ENCODE measurements at places on chromosomes 11 and 22.

GRCh38 chr11:68840661-68841653 lies 759 bp downstream of the CPT1A start:
- DNase-seq = no peak

- DNase-seq = no peak
Observed at GRCh38 chr22:50107529-50107928, 17.7 kb downstream of the MOV10L1 start.

GRCh38 chr22:46233231-46233630 lies 16.9 kb downstream of the CDPF1 start:
- no peak for DNase-seq

- DNase-seq = no peak
Observed at GRCh38 chr11:73893041-73893440, 16.2 kb downstream of the PAAF1 start.

DNA sequence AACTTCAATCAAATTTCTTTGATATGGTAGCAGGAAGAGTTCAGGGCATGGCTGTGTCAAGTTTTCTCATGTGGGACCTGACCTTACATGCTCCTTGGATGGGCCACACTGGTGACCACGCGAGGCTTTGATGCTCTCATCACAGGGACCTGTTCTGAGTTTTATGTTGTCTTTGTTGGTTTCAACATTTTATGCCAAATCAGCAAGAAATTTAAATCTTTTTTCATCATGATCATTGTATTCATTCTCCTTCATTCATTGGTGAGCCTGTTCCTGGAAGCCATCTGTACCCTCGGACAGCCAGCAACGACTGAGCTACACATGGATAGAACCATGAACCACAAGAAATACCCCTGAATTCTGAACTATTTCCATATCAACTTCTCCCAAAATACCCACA lies 10.5 kb upstream of the NFAM1 start:
- DNase-seq = no peak

GRCh38 chr11:113484223-113484622 lies 9.0 kb upstream of the DRD2 start:
- DNase-seq = no peak

GRCh38 chr11:125236072-125236825 lies 71.7 kb downstream of the PKNOX2 start:
- DNase-seq = no peak

DNA sequence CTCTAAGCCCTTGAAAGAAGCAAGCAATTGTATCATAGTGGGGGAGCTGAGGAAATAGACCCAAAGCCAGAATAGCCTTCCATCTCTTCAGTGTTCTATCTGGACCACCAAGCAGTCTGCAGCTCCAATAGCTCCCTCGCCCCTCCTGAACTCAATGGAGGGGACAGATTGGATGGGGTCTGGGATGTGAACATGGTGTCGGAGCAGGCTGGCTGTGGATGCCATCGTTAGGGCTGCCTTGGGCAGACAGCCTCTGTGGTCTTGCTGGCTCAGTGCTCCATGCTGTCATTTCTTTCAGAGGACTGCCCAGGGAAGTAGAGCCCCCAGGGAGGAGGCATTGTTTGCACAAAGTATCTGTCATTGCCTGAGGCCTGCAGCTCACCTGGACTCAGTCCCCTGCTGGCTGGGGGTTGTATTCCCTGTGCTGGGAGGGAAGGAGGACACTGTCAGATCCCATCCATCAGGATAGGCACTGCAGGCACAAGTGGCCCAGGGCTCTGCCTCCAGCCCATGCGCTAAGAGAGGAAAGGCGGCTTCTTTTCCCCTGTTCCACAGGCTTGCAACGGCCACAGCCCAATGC lies 537.7 kb downstream of the BUD13 start:
- no peak for DNase-seq

DNA sequence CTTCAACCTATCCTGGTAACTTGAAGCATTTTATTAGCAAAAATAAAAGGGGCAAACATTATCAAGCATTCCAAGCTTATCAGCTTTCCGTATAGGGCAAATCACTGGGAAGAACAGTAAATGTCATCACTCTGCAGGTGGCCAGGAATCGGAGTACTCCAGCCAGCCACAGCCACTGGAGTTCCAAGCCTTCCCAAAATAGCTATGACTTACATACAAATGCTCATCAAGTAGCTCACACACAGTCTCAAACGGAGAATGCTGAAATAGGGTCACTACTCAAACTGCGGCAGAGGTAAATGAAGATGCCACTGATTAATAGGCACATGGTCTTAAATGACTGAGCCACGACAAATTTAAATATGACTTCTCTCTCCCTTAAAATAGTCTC lies 2.1 kb downstream of the USP28 start:
- no peak for DNase-seq

DNA sequence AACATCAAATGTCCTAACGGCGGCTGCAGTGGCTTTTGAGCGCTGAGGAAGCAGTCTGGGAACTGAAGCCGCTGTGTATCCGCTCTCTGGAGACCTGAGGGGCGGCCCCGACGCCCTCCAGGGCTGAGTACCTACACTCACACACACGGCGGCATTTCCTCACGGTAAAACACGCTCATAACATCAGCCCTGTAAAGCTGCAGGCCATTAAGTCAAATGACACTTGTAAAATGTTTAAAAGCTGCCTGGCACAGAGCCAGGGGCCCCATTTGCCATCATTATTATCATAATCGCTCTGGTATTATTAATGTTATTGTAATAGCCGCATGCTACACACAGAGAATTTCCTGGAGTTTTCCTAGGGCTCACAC lies 5.1 kb downstream of the CARS1 start:
- DNase-seq = no peak

DNA sequence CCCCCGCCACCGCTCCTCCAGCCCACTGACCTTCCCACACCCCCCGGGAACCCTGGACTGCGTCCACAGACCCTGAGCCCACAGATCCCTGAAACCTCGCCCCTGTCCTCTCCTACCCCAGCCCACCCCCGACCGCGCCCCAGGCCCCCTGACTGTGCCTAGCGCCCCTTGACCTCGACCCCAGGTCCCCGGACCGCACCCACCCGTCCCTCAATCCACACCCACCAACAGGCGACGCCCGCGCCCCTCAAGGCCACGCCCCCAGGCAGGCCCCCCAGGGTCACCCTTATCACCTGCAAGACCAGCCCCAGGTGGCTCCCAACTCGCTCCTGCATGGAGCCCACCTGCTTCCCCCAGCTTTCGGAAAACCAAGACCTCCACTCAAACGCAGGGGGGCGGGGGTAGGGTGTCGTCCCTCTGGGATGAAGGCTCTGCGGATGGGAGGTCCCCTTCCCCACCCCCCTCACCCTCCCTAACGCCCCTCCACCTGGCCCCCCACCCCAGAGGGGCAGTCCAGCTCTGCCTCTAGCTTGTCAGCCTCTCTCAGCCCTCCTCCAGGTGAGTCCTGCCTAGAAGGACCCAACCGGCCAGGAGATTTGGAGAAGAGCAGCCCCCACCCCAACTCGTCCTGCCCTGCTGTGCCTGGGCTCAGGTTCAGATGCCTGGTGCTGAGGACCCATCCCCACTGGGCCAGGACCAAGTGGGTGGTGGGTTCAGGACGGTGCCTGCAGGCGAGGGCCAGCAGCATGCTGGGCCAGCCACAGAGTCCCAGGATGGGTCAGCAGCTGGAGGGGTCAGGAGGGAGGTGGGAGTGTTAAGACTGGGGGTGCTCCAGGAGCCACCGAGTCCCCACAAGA lies 3.1 kb upstream of the IL17REL start:
- no peak for DNase-seq

DNA sequence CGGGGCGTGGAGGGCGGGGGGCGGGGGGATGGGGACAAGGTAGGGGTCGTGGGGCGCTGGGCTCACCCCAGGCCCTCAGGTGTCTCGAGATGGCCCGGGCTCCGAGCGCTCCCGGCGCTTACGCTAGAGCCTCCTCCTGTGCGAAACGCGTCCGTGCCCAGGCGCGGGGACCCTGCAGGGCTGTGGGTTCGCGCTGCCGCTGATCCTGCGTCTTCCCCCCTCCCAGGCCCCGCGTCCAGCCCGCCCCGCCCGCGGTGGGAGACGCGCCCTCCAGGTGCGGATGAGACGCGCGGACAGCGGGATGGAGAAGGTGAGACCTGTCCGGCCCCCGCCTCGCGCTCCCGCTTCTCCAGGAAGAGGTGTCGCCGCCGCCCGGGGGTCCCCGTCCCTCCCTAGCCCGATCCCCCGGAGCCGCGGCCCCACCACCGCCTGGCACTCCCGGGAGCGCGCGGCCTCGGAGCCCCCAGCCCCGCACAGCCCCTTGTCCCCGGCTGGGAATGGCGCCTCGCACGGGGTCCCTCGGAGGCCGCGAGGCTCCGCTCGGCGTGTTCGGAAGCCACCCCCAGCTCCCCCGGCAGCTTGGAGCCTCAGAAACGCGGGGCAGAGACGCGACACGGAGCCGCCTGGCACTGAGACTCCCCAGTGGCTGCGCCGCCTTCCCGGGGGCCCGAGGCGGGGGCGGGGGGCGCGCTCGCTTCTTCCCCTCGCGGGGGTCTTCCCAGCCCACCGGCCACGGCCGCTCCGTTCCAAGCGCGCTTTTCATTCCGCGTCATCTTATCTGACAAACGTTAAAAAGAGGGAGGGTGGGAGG lies 27.6 kb upstream of the TOLLIP start:
- no peak for DNase-seq

DNA sequence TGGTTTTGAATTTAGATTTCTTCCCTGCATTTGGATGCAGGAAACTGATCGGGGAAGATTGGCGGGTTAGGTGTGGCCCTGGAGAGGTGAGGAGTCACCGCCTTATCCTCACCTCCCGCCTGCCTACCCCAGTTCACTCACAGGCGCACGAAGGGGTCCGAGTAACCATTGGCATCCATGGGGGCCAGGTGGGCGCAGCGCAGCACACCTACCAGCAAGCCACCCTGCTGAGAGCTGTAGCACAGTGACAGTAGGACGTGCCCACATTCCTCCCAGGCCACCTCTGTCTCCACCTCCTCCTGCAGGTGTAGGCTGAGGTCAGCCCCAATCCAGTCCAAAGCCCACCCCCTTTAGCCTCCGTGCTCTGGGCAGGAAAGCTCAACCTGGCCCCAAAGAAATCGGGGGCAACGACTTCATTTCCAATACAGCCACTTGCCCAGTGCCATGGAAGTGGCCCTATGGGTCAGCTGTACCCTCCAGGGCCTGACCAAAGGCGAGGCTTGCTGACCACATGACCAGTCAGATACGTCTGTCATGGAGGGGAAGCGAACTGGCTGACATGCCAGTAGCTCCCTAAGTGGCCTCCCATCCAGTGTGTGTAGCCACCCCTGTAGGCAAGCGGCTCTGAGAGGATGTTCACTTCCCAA lies 6.7 kb downstream of the NDUFV1 start:
- DNase-seq = no peak

- DNase-seq = no peak
Observed at GRCh38 chr22:45516163-45516562, 13.5 kb downstream of the FBLN1 start.

DNA sequence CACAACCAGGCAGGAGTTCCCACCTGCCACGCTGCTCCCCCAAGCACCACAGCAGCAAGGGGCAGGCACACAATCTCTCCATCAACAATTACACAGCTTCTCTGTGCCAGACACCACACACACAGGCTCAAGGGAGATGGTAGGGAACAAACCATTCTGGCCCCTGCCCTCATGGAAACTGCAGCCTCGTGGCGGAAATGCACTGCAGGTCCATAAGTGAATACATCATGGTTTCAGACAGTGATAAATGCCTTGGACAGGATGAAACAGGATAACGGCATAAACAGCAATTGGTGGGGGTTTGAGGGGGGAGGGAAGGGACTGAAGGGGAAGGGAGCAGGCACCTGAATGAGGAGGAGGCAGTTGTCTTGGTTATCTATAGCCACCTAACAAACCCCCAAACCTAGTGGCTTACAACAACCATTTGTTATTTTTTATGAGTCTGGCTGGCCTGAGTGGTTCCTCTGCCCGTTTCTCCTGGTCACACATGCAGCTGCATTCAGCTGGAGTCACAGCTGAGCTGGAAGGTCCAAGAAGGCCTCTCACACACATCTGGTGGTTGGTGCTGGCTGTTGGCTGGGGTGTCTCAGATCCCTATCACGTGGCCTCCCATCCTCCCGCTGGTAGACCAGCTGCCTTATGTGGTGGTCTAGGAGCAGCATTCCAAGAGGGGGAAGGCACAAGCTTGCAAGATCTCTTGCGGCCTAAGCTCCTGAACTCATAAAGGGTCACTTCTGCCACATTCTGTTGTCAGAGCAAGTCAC lies 15.0 kb upstream of the YWHAH start:
- DNase-seq = no peak

DNA sequence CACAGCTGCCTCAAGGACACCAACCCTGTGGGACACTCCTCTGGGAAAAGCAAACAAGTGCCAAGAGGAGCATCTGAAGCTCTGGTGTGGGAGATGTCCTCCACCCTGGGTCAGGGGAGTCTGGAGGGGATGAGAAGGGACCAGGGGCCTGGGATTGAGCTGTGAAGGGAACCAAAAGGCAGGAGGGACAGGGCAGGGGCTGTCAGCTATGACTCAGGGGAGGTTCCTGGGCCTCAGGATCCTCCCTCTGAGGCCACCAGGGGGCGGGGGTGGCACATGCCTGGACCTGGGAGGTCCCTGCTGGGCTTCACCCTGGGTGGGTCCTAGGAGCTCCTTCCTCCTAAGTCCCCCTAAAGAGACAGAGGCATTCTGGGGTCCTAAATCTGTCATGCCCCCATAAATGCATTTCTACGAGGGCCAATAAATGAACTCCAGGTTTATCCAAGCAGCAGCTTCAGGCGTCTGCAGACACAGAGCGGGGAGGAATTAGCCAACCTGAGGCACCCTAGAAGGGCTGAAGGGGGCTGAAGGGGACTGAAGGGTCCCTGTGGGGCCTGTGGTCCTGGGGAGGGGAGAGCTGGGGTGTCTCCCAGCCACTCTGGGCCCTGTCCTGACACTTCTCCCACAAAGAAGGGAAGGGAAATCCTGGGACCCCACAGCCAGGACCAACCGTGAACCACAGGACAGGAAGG lies 31.9 kb upstream of the IGLL5 start:
- no peak for DNase-seq

GRCh38 chr22:42793848-42794405 lies 63.1 kb downstream of the ARFGAP3 start:
- no peak for DNase-seq

GRCh38 chr22:45756558-45756957 lies 84.9 kb downstream of the ATXN10 start:
- no peak for DNase-seq

DNA sequence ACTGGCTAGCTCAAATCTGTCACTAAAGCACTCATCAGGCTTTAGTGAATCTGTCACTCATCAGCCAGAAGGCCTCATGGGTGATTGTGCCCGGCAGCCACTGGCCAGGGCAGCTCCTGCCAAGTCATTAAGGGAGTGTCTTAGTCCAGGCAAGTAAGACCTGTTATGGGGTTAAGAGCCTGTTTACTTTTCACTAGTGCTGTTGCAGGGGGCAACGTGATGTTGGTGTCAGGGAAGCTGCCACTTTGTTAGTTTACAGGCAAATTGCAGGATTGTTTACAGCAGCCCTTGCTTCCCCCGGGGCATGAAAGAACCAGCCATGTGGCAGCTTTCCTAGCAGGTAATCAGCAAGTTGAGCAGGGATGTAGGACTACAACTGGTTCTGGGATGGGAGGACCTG lies 155.6 kb upstream of the NCAM1 start:
- no peak for DNase-seq

DNA sequence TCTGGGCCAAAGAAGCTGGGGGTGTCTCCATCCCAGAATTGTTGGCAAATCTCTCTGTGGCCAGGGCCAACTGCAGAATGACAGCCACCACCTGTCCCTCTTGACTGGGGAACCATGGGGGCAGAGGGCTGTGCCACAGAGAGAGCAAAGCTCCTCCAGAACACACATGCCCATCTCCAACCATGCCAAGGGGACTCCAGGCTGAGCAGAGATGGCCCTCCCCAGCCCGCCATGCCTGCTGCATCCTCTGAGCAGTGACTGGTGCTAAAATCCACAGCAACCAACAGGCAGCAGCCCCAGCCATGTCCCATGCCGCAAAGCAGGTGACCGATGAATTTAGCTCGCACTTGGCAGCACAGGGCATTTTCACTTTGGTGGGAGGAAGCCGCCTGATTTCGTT lies 45.0 kb downstream of the LARGE1 start:
- DNase-seq = no peak
